Endodermal cell (in vitro differentiated cells): ENCODE measurements at places on chromosomes 11 and 22. TPM values are rescaled to one million over a fixed set of nuclear protein-coding genes. Genes with fewer than 3 reads are reported as not detected.

The INPP5J gene
- 4.3 and 5.4 TPM in 2 replicates for total RNA-seq

The PYGM gene
- 1.2 to 2.4 TPM (median 2.1 TPM) in 3 replicates for total RNA-seq

DNA sequence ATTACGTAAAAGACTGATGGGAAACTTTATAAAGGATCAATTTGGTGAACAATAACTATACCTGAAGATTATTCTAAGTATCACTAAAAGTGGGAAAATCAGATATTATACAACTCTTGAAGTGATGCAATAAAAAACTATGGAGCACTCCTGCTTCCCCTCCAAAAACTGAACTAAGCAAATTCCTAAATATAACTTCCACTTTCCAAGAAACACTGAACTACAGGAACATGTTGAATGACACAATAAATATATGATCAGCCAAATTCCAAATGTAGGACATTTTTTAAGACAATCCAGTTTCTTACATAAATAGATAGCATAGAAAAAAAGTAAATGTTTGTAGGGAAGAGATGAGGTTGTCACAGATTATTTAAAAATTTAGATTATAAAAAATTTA lies 102.1 kb upstream of the APOA1 start:
- no peaks in the 10 kb centered on the region for H3K27me3 ChIP-seq
- no peak for DNase-seq
- no peak overlapping the region for H3K4me3 ChIP-seq
- no peak overlapping the region for H3K27ac ChIP-seq
- peaks cover 17% of the 10 kb centered on the region for H3K36me3 ChIP-seq

The TM7SF2 gene
- 97.9 to 102 TPM (median 102 TPM) in 3 replicates for total RNA-seq

DNA sequence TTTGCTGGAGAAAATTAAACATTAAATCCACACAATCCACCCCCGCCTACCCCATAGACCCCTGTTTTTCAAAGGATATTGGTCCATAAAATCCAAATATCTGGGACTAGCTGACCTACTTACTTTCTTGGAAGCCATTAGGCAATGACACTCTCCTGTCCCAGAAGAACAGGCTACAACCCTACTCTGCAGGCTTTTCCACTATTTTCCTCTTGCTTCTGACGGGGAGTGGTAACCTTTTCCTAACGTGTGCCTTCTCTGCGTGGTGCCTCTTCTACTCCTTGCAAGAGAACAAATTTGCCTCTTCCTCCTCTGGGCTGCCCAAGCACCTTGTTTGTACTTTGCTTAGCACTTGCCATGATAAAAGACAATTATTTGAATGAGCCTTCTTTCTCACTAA lies 51.6 kb downstream of the UBASH3B start:
- H3K36me3 ChIP-seq, result no peaks in the 10 kb centered on the region
- H3K4me1 ChIP-seq, result peaks cover 18% of the 10 kb centered on the region
- H3K4me3 ChIP-seq, result no peak overlapping the region

GRCh38 chr11:115720602-115721245 lies 216.5 kb upstream of the CADM1 start:
- no peaks in the 10 kb centered on the region for H3K36me3 ChIP-seq
- peak; percentile 28 for DNase-seq
- peaks cover 10% of the 10 kb centered on the region for H3K27me3 ChIP-seq
- H3K4me3 ChIP-seq, result no peak overlapping the region
- no peaks in the 10 kb centered on the region for H3K4me1 ChIP-seq

GRCh38 chr11:125373426-125374391 lies 122.4 kb downstream of the FEZ1 start:
- H3K4me3 ChIP-seq, result no peak overlapping the region
- no peaks in the 10 kb centered on the region for H3K36me3 ChIP-seq
- peak; percentile 70 for DNase-seq
- no peak overlapping the region for H3K27ac ChIP-seq
- peaks cover 34% of the 10 kb centered on the region for H3K4me1 ChIP-seq

The ZP1 gene
- not detected in 3 replicates for total RNA-seq

The SGSM1 gene
- 1.9 to 3.0 TPM (median 2.1 TPM) in 3 replicates for total RNA-seq

DNA sequence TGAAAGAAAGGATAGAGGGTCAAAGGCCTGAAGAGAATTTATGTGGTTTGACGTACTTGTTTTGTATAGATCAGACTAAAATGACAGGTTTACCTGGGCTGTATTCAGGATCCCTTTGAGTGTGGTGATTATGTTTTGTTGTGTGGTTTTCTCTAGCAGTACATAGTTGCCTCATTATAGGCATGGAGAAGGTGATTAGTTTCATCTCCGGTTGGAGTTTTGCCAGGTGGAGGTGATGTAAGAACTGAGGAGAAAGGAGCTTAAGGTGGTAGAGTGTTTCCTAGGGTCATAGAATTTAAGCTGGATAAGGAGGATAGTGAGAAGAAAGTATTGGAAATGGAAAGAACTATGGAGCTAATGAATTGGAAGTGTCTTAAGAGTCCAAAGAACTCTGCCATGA lies 229.0 kb downstream of the TMEM135 start:
- H3K4me1 ChIP-seq, result no peaks in the 10 kb centered on the region
- no peak overlapping the region for H3K4me3 ChIP-seq

DNA sequence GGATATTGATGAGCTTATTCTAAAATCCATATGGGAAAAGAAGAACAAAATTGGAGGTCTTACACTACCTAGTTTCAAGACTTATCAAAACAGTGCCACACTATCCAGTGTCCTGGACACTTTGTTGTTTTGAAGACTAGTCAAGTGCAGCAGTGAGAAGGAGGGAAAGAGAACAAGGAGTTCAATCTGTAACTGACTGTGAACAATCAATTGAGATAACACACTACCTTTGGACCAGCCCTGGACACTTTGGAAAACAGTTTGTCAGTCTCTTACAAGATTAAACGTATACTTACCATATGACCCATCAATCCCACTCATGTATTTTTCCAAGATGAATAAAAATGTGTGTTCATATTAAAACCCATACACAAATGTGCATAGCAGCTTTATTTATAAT lies 10.0 kb upstream of the CSTF3 start:
- no peak for DNase-seq
- H3K27me3 ChIP-seq, result no peaks in the 10 kb centered on the region
- no peak overlapping the region for H3K27ac ChIP-seq
- H3K4me1 ChIP-seq, result no peaks in the 10 kb centered on the region
